Fibroblast of the aortic adventitia (primary cell): ENCODE measurements at places on chromosomes 2 and 18. TPM values are rescaled to one million over a fixed set of nuclear protein-coding genes. Genes with fewer than 3 reads are reported as not detected.

DNA sequence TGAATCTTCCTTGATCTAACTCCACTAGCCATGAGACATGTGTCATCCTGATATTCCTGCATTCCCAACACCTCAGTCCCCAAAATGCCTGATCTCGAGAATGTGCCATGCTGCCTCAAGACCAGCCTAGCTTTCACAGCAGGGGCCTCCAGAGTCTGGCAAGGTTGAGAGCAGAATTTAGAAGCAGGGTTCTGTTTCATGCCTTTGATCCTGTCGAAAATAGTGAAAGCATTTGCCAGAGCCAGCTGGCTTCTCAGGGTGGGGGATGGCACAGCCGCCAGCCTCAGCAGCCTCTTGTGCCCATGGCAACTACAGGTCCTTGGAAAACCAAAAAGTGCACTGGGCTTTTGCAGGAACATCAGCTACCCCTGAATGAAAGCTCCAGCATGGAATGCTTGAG lies 143.5 kb downstream of the RTN4 start:
- DNase-seq = no peak

DNA sequence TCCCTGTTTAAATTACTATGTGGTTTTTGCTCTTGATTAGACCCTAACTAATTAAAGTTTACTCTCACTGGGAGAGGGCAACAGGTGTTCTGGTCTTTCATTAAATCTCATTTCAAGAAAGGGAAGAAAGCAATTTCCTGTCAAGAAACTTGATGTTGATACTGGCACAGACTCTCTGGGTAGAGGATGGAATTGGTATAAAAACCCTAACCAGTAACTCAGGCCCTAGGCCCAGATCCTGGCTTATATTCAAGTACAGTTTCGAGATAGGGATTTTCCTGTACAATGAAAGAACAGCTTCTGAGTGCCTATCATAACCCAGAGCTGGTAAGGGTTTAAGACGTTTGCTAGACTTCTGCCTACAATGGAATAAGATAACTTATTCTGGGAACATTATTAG lies 61.6 kb upstream of the ACYP2 start:
- no peak for DNase-seq

DNA sequence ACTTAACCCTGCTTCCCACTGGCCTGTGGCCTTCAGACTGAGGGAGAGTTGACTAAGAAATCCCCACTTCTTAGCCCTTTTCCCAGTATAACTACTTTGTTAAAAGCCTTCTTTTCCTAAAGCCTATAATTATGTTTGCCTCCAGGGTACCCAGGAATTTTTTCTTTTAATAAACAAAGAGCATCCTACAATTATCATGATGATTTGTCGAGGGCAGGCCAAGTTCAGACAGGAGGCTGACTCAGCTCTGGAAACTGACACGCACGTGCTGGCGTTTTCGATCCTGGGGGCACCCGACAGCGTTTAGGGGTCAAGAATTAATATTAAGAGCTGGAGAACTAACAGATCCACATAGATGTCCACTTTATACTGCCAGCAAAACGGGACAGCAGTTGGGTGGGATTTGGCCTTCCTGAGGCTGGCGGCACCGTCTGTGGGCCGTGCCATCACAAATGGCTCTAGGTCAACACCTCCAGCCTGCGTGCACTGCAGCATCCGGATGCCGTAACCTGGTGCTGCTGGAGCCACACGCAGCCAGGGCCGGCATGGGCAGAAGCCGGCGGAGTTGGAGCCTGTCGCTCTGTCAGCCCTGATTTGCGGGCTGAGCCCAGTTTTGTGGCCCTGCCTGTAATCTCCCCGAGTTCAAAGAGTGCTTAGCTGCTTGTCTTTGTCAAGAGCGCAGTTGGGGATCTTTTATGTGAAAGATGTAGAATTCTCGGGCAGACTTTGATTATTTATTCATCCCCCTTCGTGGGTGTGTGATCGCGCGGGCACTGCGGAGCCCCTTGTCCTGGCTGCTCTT lies 191.0 kb downstream of the GLI2 start:
- no peak for DNase-seq

The CSRNP3 gene
- total RNA-seq = 2.3 and 3.4 TPM in 2 replicates

The COL4A4 gene
- 1.1 and 2.6 TPM in 2 replicates for total RNA-seq
